ENCODE measurements at places on chromosomes 5 and 9.
A peak's percentile ranks its signal among the peaks of the same experiment; 100 is the strongest.

DNA sequence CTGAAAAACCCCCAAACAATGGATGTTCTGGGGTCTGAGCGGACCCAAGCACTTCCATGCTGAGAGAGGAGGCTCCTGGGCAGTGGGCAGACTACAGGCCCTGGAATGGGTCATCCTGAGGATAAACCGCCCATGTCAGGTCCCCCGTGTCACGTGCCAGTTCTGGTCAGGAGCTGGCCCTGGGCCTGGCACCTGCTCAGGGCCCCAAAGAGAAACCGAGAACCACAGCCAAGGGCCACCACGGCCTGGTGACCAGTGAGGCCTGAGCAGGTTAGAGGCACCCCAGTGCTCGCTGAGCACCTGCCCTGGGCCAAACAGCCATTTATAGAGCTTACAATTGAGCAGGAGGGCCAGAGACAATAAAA lies 15.8 kb downstream of the LMAN2 start:
- no peak for DNase-seq

DNA sequence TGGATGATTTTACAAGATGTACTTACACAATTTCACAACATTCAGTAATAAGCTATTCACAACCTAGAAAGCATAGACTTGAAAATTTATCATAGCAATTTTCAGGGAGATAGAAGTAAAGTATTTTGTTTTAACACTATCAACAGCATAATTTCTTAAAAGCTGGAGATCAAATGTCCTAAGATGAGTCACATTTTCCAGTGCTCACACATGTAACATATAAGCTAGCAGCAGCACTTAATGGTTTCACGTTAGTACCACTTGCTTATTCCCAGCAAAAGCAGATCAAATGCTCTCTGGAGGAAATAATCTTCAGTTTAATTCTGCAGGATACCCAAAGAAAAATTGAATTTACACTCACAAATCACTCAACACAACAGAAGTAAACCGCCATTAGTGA lies 6.5 kb downstream of the OR13C8 start:
- no peak for DNase-seq

DNA sequence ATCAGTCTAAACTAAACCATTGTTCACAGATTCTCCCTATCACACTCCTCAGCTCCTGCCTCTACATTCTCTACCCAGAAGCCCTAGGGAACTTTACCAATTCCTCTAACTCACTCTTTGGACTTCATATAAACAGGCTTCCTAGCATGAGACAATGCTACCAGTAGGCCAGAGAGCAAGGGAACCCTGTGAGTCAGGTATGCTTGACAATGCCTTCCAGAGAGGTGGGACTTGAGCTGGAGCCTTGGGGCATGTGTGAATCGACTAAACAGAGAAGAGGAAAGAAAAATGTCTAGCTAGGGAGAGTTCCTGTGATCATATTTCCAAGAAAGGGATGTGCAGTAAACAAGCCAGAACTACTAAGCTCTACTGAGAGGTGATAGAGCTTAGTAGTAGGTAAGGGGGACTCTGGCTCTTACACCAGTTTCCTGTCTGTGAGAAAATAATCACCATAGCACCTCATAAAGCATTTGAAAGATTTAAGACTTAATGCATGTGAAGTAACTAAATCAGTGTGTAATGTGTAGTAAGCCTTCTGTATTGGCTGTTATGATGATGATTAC lies 6.4 kb upstream of the RFK start:
- no peak for DNase-seq

GRCh38 chr5:176780176-176781053 lies 29.9 kb upstream of the UNC5A start:
- no peak for DNase-seq

GRCh38 chr5:956941-957747 lies 51.5 kb upstream of the NKD2 start:
- no peak for DNase-seq

DNA sequence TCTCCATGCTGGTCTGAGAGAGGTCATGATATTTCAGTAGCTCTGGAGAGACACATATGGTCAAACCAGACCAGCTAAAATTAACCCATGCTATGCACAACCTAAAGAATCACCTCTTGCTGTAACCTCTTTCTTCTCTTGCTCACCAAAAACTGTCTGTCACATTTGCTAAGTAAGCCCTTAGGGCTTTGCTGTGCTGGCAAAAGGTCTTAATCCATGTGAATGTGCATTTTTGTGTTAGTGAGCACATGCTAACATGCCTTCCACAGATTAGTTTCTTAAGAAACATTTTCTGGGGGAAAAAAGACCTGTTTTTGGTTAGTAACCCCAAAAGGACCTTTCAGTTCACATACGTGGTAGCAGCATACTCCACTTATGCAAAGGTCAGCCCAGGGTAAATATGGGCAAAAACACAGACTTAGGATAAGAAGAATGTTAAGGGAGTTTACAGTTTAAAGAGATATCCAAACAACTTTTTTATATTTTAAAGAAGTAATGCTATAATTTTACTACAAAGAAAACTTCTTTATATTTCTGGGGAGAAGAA lies 124.2 kb upstream of the CCDC152 start:
- DNase-seq: no peak

DNA sequence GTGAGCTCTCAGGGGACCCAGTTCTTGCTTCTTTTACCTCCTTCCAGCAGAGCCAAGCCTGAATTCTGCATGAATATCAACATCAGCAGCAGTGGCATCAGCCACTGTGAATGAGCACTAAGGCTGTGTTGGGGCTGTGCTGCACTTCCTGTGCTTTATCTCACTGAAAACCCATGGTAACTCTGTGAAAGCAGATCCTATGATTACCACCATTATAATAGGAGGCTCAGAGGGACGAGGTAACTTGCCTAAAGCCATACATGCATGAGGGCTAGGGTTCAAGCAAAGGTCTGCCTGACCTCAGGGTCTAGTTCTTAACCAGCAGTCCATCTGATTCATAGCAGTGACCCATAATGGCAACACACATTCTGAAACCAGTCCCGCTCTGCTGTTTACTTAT lies 60.5 kb upstream of the RAPGEF1 start:
- no peak for DNase-seq

GRCh38 chr5:172754596-172755356 lies 16.2 kb downstream of the DUSP1 start:
- no peak for DNase-seq

DNA sequence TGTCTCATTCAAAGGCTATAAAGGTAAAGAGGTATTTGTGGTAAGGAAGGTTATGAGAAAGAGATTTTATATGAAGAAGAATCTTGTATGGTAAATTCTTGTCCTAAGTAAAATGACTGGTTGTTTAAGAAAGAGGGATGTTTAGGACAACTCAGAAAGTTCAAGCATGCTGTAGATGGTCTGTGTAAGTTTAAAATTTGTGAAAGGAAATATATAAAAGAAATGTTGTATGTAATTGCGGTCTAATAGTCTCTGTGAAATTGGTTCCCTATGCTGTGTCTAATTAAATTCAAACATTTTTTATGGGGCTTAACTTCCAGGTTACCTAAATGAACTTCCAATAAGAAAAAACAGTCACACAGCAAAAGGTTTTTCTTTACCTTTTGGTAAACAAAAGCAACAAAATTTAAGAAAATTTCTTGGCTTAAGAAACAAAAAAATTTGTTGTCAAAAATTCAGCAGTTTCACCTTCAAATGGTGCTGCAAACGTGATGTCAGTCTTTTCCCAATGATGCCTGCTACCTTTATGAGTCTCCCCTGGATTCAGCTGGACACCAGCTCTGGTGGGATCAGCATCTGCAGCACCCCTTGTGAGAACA lies 83.0 kb upstream of the FCN1 start:
- DNase-seq: no peak

GRCh38 chr5:170434966-170435605 lies 45.9 kb upstream of the KCNMB1 start:
- peak; percentile 64 for DNase-seq

GRCh38 chr9:14769230-14769571 lies 46.7 kb upstream of the CER1 start:
- DNase-seq: no peak

GRCh38 chr5:176844281-176844680 lies 33.9 kb downstream of the UNC5A start:
- DNase-seq: no peak

DNA sequence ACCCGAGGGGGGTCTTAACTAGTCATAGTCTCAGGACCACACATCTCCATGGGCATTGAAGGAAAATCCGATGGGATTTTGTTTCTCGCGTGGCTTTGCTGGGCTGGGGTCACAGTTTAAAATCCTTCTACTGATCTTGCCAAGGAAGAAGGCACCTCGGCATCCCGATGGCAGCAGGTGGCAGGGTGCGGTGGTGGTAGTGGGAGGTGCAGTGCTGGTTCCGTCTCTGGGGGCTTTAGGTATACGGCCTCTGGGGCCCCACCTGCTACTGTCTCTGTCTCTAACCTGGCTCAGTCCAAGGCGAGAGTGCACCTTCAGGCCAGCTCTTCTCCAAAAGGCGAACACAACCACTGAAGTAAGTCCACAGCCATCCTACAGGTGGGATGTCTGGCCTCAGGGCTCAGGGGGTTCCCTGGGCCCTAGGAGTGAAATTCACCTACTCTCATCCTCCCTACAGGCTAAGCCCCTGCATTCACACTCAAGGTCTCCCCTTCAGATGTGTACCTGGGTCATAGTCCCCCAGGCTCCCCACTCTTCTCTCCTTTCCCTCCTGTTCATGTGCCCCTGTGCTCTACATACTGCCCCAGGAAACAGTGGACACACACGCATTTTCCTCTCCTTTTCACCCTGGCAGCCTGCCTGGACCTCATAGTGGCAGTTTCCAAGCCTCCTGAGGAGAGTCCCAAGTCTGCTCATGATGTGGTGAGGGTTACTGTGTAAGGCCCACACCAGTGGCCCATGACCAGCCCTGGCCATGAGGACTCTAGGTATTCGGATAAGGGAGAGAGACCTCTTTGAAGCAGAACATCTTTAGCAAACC lies 736 bp upstream of the FCN2 start:
- DNase-seq: no peak

DNA sequence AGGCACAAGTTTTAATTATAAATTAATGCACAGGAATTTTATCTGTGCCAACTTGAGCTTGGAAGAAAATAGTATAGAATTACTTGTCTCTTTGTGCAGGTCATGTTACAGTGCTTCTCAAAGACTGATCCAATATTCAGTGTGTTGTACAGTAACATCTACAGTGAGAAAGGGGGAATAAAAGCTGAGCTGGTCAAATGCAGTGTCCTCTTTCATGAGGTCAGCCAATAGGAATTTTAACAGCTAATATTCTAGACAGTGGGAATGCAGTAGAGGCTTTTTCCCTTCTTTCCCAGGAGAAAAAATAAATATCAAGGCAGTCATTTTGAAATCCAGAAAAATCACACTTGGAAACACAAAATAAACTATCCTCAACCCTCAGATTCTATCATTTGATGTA lies 95.7 kb upstream of the ITGA1 start:
- DNase-seq: no peak

DNA sequence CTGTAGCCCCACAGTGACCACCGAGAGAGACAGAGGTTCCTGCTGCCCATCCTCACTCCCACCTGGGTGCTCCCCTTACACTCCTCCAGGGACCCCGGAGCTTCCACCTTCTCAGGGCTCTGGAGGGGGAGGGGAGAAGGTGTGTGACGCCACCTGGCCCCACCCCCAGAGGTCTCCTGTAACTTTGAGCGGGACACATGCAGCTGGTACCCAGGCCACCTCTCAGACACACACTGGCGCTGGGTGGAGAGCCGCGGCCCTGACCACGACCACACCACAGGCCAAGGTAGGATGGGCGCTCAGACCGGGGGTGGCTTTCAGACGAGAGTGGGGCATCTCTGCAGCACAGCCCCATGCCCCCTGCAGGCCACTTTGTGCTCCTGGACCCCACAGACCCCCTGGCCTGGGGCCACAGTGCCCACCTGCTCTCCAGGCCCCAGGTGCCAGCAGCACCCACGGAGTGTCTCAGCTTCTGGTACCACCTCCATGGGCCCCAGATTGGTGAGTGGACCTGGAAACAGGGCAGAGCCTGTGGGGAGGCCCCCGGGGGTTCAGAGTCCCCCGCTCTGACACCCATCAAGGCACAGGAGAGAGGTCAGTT lies 4.5 kb downstream of the MAMDC4 start:
- no peak for DNase-seq

DNA sequence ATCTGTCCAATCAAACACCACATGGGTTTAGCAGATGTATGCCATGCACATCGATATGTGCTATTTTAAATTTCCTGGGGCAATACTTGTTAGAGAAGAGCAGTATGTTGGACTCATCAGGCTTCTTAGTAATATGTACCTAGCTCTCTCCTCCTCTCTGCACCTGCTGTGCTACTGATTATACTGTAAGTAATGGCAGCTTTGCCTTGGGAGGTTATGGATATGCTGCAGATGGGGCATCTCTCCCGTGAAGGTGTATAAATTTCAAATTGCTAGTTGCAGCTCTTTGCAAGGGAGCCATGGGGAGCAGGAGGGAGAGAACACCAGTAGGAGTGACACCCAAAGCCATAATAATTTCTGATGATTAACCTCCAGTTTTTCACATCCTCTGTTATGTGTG lies 101.5 kb downstream of the SPATA31D1 start:
- no peak for DNase-seq

- DNase-seq: no peak
These were observed 196.2 kb downstream of the DEPDC1B start for GRCh38 chr5:60503771-60504170.

- no peak for DNase-seq
These were observed 59.4 kb downstream of the NDUFAF2 start for GRCh38 chr5:61004448-61004847.
